ENCODE measurements at places on chromosomes 11 and 22.

DNA sequence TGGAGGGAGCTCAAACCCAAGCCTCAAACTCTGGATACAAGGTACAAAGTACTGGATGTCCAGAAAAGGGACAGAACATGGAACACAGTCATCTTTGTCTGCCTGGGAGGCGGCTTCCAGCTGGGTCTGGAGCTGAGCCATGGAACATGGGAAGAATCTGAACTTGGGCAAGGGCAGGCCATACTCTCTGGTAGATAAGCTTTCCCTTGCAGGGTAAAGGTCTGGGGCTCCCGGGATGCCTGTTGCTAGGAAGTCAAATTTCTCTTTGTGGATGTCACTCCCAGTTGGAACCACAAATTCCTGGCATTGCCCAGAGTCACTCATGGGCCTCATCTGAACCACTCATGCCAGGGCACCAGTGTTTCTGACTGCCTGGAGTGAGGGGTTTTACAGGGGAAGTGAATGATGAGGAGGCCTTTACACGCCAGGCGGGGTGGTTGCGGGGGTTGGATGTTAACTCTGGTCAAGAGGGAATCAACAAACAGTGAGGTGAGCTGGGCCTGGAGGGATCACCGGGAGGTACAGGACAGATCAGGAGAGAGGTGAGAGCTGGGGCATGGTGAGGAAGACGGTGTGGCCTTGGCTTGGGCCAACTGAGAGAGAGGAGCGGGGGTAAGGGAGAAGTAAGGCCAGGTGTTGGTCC lies 5.7 kb downstream of the FTH1 start:
- no peak for DNase-seq

GRCh38 chr22:23690713-23691112 lies at the start of gene RGL4:
Gene RGL4 (plus strand): TSS chr22:23691013. CDS start chr22:23692031, 1,018 bp downstream.
- DNase-seq = no peak

- DNase-seq = no peak
Observed at GRCh38 chr11:130415731-130416529, 12.5 kb downstream of the ADAMTS8 start.

- DNase-seq = no peak
Observed at GRCh38 chr11:64303109-64304031, 2.0 kb upstream of the ESRRA start.

DNA sequence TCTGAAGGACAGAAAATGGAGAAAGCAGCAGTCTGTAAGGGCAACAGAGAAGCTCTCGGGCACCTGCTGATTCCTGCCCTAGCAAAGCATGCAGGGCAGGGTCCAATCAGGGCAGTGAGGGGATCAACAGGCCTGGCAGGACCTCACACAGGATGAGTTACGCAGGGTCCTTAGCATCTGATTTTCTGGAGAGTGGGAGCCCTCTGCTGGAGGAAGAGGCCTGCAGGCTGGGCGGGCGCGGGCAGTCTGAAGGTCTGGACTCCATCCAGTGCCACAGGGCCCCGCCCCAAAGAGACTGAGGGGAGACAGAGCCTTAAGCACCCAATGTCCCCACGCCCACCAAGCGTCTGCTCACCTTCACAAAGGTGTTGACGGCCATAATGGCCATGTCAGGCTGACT lies 28.9 kb downstream of the AP1B1 start:
- no peak for DNase-seq

GRCh38 chr22:36201630-36202319 lies at the start of gene APOL4:
Gene APOL4 (minus strand): TSS chr22:36201809. CDS start chr22:36201734, 75 bp downstream.
- no peak for DNase-seq

DNA sequence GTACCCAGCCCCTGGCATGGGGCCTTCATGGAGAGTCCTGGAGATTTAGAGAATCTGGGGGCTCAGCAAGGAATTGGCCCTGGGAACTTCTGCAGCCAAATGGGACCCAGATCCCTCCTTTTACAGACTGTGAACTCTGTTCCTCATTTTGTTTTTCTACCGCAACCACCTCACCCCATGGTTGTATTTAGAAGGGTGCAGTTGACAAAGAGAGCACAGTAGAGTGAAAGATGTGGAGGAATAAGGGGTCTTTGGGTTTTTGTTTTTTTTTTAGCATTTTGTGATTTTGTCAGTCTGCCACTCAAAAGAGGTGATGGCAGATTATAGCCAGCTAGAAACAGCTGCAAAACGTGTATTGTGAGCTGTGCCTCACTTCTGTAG lies 1.9 kb downstream of the ZNF74 start:
- DNase-seq = no peak

DNA sequence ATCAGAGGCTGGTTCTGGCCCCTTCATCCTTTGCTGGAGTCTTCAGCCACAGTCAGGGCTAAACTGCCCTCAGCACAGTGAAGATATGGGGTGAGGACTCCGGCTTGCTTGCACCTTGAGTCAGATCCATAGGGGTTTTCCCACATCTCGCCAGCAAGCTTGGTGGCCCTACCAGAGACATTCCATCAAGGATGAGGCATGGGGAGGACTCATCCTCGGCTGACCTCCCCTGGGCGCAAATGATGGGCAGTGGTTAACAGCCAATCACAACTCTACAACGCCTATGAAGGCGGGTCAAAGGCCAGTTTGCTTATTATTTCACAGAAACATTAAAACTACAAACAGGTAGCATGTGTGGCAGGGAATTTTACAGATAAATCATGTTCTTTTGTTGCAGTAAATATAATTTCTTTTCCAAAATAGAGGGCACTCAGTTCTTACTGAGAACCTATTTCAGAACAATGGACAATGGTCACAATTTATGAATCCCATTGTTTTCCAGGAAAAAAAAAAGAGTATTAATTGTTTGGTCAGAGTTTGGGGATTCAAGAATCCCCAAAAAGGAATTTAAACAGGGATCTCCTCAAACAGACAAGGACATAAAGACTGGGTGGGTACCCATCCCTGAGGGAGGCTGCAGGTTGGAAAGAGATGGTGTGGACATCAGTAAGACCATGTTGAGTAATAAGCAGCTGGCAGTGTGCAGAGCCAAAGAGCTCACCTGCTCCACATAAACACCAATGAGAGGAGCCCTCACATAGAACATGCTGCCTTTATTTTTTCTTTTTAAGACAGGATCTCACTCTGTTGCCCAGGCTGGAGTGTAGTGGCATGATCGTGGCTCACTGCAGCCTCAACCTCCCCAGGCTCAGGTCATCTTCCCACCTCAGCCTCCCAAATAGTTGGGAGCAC lies 14.8 kb downstream of the PLAAT3 start:
- DNase-seq = no peak

GRCh38 chr22:39628563-39629080 lies 58.1 kb downstream of the CACNA1I start:
- no peak for DNase-seq

DNA sequence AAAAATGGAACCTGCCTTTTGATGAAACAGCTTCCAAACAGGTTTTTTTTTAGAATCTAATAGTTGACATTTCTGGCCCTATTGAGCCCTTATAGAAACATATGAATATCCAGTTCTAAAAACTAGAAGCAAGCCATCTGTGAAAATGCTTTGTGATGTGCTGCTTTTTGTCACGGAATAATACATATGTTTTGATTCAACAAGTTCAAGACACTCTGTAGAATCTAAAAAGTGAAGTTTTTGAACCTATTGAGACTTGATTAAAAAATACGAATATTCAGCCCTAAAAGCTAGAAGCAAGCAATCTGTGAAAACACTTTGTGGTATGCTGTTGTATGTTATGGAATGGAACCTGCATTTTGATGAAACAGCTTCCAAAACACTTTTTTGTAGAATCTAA lies 106.7 kb upstream of the VPREB1 start:
- no peak for DNase-seq
